D721Med (cell line): ENCODE measurements at places on chromosomes 7 and 10.

DNA sequence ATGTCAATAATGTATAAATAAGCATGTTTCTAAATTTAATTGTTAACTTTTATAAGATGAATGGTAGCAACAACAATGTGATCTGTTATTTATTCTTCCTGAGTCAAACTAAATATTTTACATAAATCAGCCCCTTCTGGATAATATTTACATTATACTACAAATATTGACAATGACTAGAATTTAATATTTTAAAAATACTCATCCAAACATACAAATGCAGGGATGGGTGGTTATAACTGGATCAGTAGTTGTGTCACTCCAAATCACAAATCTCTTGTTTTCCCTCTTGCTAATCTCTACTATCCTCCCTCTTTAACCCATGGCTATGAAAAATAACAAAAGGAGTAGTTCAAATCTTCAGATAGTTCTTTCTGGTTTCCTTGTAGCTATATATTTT, 407.0 kb downstream of the HTR7 start:
- no peak for DNase-seq

GRCh38 chr7:2719007-2719406, 31.0 kb downstream of the AMZ1 start:
- DNase-seq, result peak; percentile 68

GRCh38 chr10:63376560-63377304, 89.0 kb downstream of the JMJD1C start:
- DNase-seq, result no peak

DNA sequence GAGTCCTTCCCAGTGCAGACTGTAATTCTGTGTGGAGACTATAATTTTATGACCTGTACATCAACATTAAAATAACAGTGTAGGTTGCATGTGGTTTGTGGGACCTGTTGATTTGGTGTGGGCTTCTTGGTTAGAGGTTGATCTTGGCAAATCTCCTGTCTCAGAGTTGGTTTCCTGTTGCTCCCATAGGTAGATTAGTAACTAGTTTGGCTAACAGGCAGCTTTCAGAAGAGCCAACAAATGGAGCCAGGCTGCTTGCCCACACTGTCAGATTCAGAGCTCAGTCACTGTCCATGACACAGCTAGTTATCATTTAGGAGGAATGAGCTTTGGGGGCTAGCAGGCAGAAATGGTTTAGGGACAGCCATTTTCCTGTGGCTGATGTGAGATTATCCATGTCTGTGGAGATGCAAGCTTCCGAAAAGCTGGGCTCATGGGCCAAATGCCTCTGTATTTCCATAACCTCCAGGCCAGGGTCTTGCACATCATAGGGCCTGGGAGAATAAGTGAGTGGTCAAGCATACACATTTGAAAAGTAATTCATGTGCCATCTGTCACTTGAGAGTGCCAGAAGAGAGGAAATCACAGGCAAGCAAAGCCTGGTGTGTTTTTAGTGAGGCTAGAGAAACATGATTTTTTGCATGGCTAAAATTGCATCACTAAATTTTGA, 33.4 kb downstream of the CCM2 start:
- no peak for DNase-seq

DNA sequence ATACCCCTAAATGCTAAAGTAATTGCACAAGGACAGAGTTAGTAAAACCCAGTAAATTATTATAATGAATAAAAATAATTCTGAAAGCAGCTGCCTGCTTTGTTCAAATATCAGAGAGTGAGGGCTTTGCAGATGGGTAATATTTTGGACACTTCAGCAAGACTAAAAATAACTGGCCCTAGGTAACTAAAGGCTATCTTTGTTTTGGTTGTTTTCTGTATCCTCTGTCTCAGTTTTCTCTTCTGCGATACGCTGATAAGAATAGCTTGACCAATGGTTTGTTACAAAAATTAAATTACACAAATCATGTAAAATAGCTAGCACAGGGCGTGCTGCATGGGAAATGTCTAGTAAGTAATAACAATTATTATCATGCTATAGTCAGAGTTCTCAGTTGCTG, 204.7 kb downstream of the FGFR2 start:
- DNase-seq, result no peak

GRCh38 chr7:123845823-123846216, 851 bp downstream of the HYAL4 start:
- no peak for DNase-seq
